Progenitor cell of endocrine pancreas (in vitro differentiated cells): ENCODE measurements at places on chromosomes 7 and 10. TPM values are rescaled to one million over a fixed set of nuclear protein-coding genes. Genes with fewer than 3 reads are reported as not detected.

The ENTPD1 gene
- total RNA-seq: 0.29 TPM in 1 of 2 replicates, not detected in the other

The PLXDC2 gene
- total RNA-seq: 38.5 and 44.3 TPM in 2 replicates

The PUS7 gene
- 43.3 and 44.3 TPM in 2 replicates for total RNA-seq

DNA sequence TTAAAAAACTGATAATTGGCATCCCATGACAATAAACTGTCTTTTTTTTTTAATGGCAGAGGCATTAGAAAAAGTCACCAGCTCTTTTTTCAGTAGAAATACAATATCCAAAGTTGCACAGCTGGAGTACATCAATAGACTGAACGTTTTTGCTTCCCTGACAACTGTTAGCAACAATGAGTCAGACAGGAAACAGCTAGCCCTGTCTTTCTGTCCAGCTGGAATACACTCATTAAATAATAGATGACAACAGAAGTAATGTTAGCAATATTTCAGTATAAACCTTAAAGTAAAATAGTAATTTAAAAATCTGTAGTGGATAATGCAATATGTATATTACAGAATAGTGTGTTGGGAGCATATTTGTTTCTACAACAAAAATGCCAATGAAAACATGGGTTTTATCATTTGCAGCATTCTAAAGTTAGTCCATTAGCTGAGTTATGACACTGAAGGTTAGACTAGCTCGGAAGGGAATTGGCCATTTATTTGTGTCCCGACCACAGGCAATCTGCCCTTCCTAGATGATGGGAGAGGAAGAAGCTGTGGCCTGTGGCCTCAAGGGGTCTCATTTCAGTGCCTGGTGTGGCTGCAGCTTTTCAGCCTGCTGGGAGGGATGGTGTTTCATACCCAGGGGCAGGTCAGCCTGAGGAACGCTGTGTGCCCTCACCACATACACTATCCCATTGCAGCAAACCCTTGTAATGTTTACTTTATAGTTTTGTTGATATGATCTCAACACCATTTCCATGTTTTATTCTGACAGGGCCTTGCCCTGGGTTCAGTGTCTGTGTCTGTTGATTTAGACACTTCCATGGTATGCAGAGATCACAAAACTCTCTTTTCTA is 173.3 kb downstream of the SLC16A9 start:
- H3K4me1 ChIP-seq: no peaks in the 10 kb centered on the region
- no peak overlapping the region for H3K4me3 ChIP-seq
- no peak for DNase-seq
- H3K27ac ChIP-seq: no peak overlapping the region

- no peaks in the 10 kb centered on the region for H3K36me3 ChIP-seq
- peaks cover 15% of the 10 kb centered on the region for H3K27me3 ChIP-seq
- H3K4me3 ChIP-seq: no peak overlapping the region
- no peaks in the 10 kb centered on the region for H3K4me1 ChIP-seq
- no peak overlapping the region for H3K27ac ChIP-seq
- DNase-seq: no peak
These were observed 115.7 kb upstream of the RET start for GRCh38 chr10:42960991-42961795.

- H3K4me3 ChIP-seq: no peak overlapping the region
- no peaks in the 10 kb centered on the region for H3K4me1 ChIP-seq
- H3K27ac ChIP-seq: no peak overlapping the region
- no peaks in the 10 kb centered on the region for H3K27me3 ChIP-seq
- DNase-seq: no peak
These were observed 703.5 kb downstream of the GATA3 start for GRCh38 chr10:8758029-8758428.

DNA sequence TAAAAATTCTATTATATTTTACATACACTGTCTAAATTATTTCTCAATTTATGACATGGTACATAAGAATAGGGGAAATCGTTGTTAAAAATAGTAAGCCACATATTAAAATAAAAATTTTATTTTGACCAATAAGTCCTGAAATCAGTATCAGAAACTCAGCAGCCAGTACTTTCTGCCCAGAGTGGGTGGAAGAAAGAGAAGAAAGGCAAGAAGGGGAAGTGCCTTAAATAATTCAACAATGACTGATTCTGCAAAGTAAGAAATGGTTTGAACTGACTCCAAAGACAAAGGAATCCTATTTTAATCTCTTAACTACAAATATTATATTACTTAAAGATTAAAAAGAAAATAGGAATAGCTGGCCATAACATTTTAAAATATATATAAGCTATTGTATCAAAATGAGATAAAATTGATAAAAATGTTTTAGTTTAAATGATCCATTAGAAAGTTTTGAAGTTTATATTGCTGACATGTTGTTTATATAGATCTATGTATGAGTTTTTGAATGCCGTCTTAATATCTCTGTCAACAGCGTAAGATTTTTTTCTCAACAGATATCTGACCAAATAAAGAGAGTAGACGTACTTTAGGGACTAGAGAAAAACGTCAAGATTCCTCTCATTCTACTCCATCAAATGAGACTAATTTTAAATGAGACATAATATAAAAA is 30.2 kb upstream of the NRCAM start:
- no peak for DNase-seq
- H3K27me3 ChIP-seq: no peaks in the 10 kb centered on the region
- H3K36me3 ChIP-seq: peaks cover 2% of the 10 kb centered on the region

- DNase-seq: no peak
- H3K27ac ChIP-seq: no peak overlapping the region
- no peaks in the 10 kb centered on the region for H3K4me1 ChIP-seq
- H3K36me3 ChIP-seq: no peaks in the 10 kb centered on the region
- no peaks in the 10 kb centered on the region for H3K27me3 ChIP-seq
These were observed 84.4 kb downstream of the RUNDC3B start for GRCh38 chr7:87712571-87712970.
